ENCODE measurements at places on chromosomes 2 and 18. TPM values are rescaled to one million over a fixed set of nuclear protein-coding genes. Genes with fewer than 3 reads are reported as not detected.

The CROCC2 gene
- total RNA-seq: 0.09 TPM

The SPTBN1 gene
- total RNA-seq: 433 TPM

The UGT1A4 gene
- 5.2 TPM for total RNA-seq

DNA sequence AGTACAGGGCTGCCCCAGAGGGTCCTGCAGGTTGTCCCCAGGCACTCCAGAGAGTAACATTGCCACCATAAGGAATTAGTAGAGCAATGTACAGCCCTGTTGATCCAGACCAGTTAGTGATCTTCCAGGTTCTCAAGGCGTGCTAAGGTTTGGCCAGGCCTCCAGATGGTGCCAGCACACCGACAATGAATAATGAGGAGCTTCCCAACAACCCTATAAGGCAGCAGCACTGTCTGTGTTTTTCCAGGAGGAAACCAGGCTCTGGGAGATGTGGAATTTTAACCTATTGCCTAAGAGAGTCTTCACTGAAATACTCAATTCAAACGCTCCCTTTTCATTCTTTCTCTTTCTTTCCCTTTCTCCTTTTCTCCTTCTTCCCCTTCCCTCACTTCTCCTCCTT is 122.1 kb downstream of the MGAT5 start:
- DNase-seq: peak; percentile 57

DNA sequence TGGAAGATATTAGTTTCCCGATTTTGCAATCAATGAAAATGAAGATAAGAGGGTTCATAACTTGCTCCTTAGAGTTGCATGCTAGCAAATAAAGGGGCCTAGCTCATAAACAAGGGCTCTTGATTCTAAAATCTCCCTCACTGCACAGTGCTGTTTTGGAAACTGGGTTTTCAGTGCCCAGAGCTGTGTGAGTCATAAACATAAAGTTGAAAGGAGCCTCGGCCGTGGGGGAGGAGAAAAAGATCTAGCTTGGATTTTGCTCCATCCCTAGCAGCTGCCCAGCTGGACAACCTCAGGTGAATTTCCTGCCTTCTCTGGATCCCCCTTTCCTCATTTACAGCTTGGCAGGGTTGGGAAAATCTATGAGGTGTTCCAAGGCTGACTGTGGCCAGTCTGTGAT is 42.5 kb downstream of the LYPD1 start:
- no peak for DNase-seq

DNA sequence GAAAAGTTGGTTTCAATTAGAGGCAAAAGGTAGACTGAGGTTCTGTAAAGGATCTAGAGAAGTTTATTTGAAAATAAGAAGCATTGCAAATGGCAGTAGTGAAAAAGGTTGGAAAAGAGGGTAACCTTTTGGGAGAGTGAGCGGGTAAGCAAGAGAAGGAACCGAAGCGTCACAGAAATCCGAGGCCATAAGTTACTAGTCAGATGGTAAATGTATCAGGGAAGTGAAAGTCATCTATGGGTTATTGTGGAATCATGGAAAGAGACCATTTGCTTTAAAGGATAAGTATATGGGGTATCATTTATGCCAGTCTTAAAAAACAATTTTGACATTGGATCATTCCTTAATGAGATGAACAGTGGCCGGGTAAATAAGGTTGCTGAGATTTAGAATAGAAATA is 30.5 kb downstream of the EML4 start:
- no peak for DNase-seq

- DNase-seq: no peak
These were observed 755.7 kb upstream of the CELF4 start for GRCh38 chr18:38321262-38321661.

DNA sequence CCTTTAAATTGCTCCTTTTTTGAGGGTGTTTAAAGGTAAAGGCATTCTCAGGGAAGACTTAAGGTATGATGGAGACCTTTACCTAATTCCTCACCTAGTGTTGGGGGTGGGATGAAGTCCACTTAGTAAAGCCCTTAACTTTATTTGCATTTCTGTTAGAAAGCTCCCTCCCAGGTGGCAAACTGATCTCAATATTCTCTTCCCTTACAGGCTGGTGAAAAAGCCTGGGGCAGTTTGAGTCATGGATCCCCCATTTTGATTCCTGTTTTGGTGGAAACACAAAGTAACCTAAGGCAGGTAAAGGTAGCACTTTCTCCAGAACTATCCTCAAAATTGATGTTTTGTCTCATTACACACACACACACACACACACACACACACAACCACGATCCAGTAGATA is 33.8 kb upstream of the HNRNPA3 start:
- DNase-seq: no peak

- no peak for DNase-seq
These were observed 117.7 kb upstream of the MCFD2 start for GRCh38 chr2:47033102-47033880.

DNA sequence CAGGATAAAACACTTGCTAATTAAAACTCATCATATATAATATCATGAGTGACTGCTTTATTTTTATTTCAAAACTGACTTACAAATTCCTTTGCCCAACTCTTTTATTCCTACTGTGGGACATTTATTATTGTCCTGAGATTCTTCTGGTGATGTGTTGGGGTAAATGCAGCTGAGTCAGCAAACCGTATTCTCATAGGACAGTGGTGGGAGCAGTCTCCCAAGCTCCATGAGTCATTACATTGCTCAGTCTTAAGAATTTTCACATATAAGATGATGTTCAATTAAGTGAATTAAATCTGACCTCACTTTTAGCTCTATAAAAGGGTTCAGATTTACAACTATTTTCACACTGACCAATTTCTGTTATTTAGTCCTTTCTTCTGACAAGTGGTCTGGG is 1530.7 kb downstream of the LRP1B start:
- DNase-seq: no peak
